ENCODE measurements at places on chromosomes 16 and 17.

DNA sequence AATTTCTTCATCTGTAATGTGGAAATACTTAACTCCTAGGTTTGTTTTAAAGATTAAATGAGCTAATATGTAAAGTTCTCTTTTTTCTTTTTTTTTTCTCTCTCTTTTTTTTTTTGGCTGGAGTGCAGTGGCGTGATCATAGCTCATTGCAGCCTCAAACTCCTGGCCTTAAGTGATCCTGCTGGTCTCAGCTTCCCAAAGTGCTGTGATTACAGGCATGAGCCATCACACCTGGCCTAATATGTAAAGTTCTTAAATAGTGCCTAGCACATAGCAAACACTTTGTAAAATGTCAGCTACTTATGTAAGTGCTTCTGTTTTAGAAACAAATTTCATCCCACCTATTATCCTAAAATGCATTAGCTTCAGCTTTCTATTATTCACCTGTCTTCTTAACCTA, 40.0 kb downstream of the TMC6 start:
- DNase-seq, result no peak

GRCh38 chr16:87236516-87237115, 80.6 kb downstream of the C16orf95 start:
- no peak for DNase-seq

- DNase-seq, result no peak
These were observed 56.6 kb downstream of the NCOR1 start for GRCh38 chr17:16158714-16159113.

- peak; percentile 47 for DNase-seq
These were observed 3.3 kb upstream of the N4BP1 start for GRCh38 chr16:48613061-48613957.

DNA sequence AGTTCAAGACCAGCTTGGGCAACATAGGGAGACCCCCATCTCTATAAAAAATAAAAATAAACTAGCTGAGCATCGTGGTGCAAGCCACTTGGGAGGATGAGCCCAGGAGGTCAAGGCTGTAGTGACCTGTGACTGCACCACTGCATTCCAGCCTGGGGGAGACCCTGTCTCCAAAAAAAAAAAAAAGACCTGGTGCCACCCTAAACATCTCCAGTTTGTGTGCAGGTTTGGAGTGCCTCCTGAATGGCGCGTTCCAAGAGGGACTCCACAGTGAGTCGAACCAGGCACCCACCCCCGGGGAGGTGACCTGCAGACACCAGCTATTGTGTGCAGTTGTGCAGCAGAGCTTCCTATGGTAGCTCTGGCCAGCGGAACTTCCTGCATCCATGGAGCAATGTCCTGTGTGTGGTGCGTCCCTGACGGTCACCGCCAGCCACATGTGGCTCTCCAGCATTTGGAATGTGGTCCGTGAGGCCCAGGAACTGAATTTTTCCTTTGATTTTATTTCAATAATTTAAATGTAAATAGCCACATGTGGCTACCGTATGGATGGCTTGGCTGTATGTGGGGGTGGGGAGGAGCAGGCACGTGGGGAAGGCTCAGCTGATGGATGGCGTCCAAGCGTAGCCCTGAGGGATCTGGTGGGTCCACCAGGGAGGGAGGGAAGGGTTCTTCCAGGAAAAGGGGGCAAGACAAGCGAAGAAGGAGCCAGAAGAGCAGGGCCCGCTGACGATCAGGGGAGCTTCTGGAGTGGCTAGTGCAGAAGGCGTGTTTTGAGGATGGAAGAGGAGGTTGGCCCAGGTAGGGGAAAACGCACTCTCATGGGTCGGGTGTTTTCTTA, 107.1 kb upstream of the GSE1 start:
- no peak for DNase-seq

DNA sequence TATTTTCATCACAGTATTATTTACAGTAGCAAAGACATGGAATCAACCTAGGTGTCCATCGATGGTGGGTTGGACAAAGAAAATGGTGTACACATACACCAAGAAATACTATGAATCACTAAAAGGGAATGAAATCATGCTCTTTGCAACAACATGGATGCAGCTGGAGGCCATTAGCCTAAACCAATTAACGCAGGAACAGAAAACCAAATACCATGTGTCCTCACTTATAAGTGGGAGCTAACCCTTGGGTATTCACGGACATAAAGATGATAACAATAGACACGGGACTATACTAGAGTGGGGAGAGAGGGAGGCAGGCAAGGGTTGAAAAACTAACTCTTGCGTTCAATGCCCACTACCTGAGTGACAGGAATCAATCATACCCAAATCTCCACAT, 41.0 kb downstream of the MRPS23 start:
- DNase-seq, result no peak

DNA sequence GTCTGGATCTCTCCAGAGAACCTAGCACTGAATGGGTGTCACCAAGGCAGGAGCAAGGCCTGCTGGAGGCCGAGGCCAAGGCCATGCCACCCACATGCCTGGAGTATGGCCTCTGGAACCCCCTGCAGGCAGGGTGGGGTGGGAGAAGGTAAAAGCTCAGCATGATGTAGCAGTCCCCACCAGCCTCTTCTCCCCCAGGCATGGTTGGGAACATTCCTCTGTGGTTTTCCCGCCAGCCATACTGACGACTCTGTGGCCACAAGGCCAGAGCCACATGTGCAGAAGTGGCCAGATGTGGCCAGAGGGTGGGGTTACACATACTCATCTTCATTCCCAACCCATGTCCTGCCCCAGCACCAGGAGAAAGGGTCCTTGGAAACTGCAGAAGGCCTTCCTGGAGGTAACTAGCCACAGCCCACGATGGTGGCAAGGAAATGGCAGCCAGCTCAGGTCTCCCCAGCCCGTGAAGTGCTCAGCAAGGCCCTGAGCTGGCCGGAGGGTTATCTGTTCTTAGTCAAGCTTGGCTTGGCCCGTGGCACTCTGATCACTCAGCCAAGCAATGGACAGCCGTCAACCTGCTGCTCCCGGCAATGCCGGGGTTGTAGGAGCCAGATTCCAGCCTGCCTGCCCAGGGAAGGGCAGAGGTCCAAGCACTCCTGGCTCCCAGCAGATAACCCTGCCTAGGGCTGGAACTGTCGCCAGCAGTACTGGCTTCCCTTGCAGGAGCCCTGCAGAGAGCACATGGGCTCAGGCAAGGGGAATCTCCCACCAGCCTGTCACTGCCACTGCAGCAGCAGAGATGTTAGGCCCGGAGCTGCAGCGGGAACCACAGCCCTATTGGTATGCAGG, 26.1 kb downstream of the HDAC5 start:
- DNase-seq, result no peak

- DNase-seq, result no peak
These were observed 79.0 kb downstream of the DYNLRB2 start for GRCh38 chr16:80619824-80620223.

DNA sequence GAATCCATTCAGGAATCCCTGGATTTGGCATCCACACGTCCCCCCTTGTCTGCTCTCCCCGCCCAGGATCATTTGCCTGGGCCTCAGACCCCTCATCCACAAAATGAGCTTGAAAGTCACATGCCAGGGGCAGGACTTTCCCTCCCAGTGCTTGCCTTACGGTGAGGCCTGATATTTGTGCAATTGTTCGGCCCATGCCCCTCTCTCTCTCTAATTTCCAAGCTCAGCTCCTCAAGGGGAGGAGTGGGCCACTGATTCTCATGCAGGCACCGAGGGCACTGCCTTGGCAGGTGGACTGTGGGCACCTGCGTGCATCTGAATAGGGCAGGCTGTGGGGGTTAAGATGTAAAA, 267.2 kb upstream of the FOXF1 start:
- DNase-seq, result no peak

DNA sequence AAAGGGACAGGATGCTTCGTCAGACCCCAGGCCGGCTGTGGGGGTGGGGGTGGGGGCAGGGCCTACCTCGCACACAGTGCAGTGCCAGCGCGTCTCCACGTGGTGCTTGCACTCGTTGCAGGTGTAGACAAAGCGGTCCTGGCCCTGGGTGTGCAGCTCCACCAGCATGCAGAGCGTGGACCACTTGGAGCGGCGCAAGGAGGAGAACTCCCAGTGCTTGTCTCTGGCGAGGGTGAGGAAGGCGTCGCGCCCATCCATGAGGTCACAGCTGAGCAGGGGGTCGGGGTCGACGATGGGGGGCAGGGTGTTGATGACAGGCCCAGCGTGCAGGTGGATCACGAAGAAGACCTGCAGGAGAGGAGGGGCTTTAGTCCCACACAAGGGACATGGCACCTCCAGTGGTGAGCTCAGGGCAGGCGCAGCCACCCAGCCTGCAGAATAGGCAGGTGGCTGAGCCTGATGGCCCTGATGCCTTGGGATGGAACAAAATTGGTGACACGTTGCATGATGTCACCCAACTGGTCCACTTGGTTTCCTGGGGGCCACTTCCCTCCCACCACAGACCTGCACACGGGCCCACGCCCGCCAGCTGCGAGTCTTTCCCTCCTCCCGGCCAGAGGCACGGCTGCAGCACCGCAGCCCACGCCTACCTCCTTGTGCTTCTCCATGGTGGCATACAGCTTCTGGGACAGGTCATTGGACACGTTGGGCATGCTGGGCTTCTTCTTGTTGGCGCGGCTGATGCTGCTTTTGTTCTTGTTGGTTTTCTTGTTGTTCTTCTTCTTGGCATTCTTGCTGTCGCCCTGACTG, 14.0 kb upstream of the TRAP1 start:
- no peak for DNase-seq

GRCh38 chr16:88306860-88307545, 75.8 kb upstream of the ZNF469 start:
- no peak for DNase-seq

DNA sequence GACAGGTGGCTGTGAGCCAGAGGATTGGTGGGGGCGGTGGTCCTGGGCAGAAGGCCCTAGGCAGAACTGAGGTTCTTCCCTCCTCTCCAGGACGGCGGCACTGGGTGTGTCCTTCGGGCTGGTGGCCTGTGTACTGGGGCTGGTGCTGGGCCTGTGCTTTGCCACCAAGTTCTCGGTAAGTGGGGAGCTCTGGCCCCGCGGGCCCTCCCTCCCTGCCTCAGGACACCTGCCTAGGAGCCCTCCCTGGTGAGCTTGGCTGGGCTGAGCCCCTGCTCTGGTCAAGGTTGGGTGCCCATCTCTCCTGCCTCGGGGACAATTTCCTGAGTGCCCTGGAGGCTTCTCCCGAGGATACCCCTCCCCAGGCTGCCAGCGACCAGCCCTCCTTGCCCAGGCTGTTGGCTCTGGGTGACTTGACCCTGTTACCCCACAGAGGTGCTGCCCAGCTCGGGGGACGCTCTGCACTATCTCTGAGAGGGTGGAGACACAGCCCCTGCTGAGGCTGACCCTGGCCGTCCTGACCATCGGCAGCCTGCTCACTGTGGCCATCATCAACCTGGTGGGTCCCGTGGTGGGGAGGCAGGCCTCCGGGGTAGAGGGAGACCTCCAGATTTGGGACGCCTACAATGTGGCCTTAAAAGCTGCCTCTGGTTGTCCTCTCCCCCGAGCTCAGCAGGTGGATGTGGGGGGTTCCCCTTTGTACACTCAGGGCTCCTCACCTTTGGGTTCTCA, 42.0 kb downstream of the ADCY7 start:
- no peak for DNase-seq

DNA sequence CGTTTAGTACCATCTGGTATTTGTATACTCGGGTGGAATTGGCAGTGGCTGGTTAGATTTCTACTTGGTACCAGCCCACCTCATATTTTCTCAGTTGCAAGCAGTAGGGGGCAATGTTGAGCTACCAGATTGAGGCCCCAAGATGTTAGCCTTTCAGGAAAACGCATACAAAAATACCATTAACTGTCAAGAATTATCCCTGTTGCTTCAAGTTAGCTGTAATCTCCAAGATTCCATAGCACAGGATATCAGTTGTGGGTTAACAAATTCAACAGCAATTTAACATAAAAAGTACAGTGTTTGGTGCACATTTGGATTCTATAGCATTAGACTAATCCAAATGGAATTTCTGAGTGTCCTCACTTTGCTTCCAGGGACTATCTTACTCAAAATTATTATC, 188.2 kb downstream of the FTO start:
- DNase-seq, result peak; percentile 22
